Upper lobe of left lung (tissue), 6 donors: ENCODE measurements at places on chromosomes 16 and 17. TPM values are rescaled to one million over a fixed set of nuclear protein-coding genes. Genes with fewer than 3 reads are reported as not detected.

DNA sequence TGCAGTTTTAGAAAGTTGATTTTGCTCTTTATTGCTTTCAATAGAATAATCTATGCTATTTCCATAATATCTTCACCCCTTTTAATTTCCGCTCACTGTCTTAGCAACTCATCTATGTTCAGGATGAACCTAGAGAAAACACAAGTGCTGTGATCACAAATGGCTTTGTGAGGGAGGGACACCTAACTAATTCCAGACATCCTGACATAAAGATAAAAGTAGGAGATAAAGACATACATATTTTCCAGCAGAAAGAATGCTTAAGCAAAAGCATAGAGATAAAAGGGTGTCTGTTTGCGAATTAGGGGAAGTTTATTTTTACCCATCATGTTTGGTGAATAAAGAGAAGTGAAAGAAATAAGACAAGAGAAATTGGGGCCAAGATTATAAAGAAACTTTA lies 254.2 kb downstream of the KCNJ2 start:
- no peak for DNase-seq

GRCh38 chr17:4833941-4834680 lies 971 bp downstream of the MINK1 start:
- DNase-seq, result peak; percentile 47

Gene SLC16A13
- total RNA-seq, result 2.3 TPM

Gene TOX3
- total RNA-seq, result 2.6 TPM

GRCh38 chr16:51500306-51500705 lies 349.2 kb upstream of the SALL1 start:
- DNase-seq, result no peak

GRCh38 chr16:12907670-12908233 lies 6.4 kb downstream of the SHISA9 start:
- DNase-seq, result no peak

GRCh38 chr17:81386646-81387099 lies 8.6 kb upstream of the BAHCC1 start:
- DNase-seq, result peak; percentile 93

Gene CCL16
- total RNA-seq, result not detected

- peak; percentile 73 for DNase-seq
Measured at GRCh38 chr17:78986048-78986648, 6.4 kb upstream of the LGALS3BP start.

Gene AARSD1
- total RNA-seq, result 17.1 TPM

Gene MT1M
- total RNA-seq, result 42.8 TPM

Gene EVPLL
- 10.5 TPM for total RNA-seq

Gene SLC35G6
- total RNA-seq, result not detected

DNA sequence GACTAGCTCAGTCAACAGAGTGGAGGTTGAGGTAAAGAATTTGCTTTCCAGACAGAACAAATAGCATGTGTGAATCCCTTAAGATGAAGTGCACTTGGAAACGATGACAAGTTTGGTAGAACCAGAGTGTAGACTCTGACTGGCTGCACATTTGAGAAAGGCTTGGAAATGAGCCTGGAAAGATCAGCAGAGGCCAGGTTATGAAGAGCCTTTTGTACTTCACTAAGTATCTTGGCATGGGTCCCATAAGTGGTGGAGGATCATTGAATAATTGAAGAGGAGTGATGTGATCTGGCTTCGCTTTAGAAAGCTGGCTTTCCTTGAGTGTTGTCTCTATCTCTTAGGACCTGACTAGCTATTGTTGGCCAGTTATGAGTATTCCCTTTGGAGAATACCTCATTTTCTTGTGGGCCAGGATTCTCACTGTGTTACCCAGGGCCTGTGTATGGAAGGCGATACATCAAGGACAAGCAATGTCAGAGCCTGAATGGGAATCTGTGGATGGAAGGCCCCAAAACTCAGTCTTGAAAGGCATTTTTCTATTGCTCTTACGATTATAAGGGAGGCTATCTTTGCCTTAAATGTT lies 329.8 kb downstream of the UTP18 start:
- no peak for DNase-seq

DNA sequence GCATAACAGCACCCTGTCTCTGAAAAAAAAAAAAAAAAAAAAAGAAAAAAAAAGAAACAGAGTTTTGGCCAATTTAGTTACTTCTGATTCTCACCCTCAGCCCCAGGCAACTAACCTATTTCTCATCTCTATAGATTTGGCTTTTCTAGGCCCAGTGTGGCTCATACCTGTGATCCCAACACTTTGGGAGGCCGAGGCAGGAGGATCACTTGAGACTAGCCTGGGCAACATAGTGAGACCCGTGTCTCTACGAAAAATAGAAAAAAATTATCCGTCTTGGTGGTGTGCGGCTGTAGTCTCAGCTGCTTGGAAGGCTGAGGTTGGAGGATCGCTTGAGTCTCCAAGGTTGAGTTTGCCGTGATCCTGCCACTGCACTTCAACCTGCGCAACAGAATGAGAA lies 8.7 kb downstream of the RPS6KB1 start:
- DNase-seq, result no peak

GRCh38 chr17:31061678-31062077 lies 33.1 kb upstream of the NF1 start:
- no peak for DNase-seq

Gene NT5C3B
- 35.3 TPM for total RNA-seq

GRCh38 chr16:24989494-24989893 lies 25.7 kb downstream of the ARHGAP17 start:
- DNase-seq, result no peak

Gene POLR2C
- 111 TPM for total RNA-seq

DNA sequence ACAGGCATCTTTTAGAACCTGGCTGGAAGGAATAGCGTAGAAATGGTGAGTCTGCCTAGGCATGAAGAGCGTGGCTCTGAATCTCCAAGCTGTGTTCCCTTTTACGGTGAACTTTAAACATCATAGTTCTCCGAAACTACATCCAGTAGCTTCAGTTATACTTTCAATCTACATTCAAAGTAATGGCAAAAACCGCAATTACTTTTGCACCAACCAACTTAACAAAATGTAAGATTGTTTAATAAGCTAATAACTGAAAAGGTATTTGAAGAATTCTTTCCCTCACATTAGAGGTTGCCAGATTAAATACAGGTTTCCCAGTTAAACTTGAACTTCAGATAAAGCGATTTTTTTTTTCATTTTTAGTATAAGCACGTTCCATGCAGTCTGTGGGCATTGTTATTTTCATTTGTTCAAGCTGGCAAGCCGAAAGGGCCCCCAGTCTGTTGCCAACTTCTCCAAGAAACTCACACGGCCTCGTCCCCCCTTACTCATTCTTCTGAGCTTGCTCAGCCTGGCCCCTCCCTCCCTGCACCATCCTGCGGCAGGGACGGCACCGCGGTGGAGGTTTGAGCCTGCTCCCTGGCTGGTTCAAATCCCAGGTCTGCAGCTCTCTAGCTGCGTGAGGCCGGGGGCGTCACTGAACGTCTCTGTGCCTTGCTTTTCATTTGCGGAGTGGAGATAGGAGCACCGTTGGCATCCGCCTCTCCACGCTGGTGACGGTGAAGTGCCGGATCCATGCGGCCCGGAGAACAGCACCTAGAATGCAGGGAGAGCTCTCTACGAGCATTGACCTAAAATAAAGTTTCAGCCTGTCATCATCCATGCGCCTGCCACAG lies 3.5 kb upstream of the MTHFSD start:
- peak; percentile 54 for DNase-seq

DNA sequence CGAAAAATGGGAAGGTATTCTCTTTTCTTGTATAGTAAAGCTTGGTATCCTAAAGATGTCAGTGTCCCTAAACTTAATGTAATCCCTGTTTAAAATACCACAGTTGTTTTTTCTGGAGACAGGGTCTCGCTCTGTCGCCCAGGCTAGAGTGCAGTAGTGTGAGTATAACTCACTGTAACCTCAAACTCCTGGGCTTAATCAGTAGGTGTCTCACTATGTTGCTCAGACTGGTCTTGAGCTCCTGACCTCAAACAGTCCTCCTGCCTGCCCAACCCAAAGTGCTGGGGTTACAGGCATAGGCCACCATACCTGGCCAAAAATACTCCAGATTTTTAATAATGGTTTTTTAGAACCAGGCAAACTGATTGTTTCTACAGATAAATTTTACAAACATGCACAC lies 8.2 kb downstream of the DCAF7 start:
- no peak for DNase-seq

DNA sequence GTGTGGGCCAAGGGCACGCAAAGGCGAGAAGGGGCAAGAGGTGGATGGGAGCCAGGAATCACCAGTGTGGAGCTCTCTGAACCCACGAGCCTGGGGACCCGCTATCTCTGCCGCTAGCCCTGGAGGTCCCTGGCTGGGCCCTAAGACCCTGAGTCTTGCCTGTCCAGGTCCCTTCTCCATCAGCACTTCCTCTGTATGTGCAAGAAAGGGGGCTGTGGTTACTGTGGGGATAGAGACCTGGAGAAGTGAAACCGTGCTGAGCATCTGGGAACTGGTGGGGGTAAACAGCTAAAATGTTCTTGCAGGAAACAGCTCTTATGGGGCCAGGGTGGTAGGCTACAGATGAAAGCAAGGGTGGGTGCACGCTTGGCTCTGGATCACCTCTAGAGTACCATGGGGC lies 3.1 kb downstream of the SPNS3 start:
- DNase-seq, result no peak

GRCh38 chr17:633641-634101 lies 81.0 kb downstream of the VPS53 start:
- DNase-seq, result no peak

Gene IL21R
- total RNA-seq, result 2.0 TPM

GRCh38 chr17:69044371-69044770 lies 16.4 kb downstream of the ABCA9 start:
- DNase-seq, result no peak

GRCh38 chr17:67386965-67387551 lies 10.0 kb downstream of the PITPNC1 start:
- DNase-seq, result peak; percentile 42

Gene C17orf50
- total RNA-seq, result 1.1 TPM

DNA sequence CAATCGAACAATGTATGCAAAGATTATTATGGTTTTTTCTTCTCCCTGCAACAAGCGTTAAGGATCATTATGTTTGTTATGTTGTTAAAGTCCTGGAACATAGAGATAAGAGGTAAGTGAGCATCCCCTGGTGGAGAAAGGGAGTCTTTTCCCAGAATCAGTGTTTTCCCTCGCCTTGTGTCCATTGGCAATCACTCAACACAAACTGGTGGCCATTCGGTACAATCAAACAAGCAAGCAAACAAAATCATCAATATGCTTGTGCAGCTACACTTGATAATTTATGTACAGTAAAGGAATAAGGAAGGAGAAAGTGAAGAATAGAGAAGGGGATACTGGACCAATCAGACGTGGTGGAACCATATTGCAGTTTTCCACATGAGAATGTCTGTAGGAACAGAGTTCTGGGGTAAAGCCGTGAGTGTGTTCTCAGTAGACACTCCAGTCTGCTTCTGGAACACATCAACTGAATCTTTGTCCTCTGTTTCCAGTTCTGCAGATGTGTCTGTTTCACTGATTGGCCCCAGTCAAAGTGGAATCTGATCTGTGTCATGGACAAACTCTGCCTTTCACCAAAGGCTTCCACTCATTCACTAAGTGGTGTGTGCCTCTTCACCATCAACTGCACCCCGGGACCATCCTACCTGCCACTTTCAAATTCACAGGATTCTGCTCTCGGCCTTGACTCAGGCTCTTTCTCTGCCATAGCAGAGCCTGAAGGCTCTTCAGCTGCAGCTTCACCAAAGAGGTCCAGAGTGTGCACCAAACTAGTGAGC lies 169.5 kb downstream of the AHSP start:
- no peak for DNase-seq

Gene GNAO1
- 0.79 TPM for total RNA-seq

- DNase-seq, result peak; percentile 74
Measured at GRCh38 chr17:1090465-1091189, 89.2 kb downstream of the ABR start.

DNA sequence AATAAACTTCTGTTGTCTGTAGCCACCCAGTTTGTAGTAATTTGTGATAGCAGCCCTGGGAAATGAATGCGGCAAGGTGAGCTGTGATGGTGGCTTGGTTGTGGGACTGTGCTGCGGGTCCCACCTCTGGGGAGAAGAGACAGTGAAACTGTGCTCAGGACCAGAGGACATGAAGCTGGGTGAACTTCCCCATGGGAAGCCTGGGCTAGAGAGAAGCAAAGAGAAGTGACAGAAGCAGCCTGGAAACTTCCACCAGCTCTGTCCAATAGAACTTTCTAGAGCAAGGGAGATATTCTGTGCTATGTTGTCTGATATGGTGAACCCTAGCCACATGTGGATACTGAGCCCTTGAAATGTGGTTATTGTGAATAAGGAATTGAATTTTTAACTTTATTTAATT lies 51.5 kb upstream of the EMP2 start:
- DNase-seq, result no peak

Gene KCNH6
- 0.39 TPM for total RNA-seq

DNA sequence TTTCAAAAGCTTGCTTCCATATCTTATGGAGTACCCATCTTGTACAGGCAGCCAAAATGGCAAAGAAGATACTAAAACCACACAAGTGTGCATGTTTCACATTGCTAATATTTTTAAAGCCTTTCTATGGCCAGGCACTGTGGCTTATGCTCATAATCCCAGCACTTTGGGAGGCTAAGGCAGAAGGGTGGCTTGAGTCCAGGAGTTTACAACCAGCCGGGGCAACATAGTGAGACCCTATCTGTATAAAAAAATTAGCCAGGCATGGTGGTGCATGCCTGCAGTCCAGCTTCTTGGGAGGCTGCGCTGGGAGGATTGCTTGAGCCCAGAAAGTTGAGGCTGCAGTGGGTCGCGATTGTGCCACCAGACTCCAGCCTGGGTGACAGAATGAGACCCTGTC lies 71.3 kb downstream of the YPEL2 start:
- no peak for DNase-seq

GRCh38 chr16:85913688-85914422 lies 14.9 kb downstream of the IRF8 start:
- DNase-seq, result peak; percentile 43

GRCh38 chr16:66678337-66678736 lies 18.2 kb downstream of the CMTM4 start:
- no peak for DNase-seq

GRCh38 chr16:49396206-49396720 lies 22.7 kb downstream of the C16orf78 start:
- no peak for DNase-seq

GRCh38 chr17:63578769-63579111 lies 22.0 kb upstream of the TACO1 start:
- DNase-seq, result no peak
